OCI-LY7 (cell line): ENCODE measurements at places on chromosomes 3 and 15.

- DNase-seq, result no peak
These were observed 310.3 kb downstream of the GBE1 start for GRCh38 chr3:81451140-81451539.

DNA sequence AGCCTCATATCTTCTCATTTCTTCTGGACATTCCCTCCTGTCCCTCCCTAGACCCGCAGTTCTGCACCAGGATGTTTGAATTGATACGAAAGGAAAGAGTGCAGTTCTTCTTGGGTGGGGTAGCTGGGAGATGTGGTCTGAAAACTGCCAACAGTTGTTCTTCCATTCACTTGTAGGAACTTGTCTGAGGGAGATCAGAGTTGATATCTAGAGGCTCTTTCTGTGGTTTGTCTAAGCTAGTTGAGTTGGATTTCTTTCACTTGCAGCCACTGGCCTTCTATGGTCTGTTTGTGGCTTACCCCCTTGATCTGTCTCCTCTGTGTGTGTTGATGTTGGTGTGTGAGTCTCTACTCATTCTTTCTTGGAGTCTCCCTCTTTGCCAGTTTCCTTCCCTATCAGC is 42.5 kb upstream of the PIK3CB start:
- no peak for DNase-seq

- DNase-seq, result no peak
These were observed 4.3 kb downstream of the SIDT1 start for GRCh38 chr3:113536627-113537101.

DNA sequence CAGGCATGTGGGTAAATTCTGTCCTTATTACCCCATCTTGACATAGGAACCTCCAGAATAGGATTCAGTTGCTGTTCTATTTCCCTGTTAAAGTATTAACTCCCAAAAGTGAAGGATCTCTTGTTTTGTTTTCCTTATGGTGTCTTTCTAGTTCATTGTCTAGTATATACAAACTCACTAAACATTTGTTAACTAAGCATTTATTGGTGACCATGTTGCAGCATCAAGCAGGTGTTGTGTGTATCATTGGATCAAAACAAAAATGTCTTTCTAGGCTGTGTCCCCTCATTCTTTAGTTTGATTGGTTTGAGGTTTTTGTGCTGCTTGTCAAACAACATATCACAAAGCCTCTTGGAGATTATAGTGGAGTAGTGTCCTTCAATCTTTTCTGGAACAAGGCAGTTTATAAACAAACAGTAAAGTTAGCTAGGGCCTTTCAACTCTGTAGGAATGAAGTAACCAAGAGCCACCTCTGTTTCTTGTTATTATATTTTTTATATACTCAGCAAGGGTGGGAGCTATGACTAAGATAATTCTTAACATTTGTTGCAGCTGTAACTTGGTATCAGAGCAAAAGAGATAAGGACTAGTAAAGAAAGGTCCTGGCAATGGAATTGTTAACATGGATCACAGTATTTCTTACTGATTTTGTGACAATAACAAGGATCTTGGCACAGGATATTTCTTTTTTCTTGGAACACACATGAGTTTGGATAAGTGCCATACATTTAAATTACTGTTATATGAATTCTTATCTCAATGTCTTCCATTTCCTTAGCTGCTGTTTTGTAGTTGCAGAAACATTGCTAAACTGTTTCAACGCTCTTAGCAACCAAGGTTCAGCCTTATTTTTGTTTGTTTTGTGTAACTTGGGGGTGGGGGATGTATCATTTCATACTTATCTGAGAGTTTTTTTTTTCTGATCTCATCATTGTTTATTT is 49.3 kb downstream of the TMOD3 start:
- no peak for DNase-seq

DNA sequence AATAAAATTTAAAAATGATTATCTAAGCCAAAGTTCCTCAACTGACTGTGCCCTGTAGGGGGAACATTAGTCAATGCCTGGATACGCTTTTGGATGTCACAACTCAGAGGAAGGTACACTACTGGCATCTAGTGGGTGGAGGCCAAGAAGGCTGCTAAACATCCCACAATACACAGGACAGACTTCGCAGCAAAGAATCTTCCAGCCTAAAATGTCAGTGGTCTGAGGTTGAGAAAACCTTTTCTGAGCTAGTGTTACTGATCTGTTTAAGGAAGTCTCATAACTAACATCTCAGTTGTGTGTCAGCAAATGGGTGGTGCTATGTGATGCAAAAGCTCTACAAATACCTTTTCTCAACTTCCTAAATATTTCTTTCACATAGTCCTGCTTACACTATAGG is 20.9 kb upstream of the LDHAL6B start:
- peak; percentile 29 for DNase-seq

DNA sequence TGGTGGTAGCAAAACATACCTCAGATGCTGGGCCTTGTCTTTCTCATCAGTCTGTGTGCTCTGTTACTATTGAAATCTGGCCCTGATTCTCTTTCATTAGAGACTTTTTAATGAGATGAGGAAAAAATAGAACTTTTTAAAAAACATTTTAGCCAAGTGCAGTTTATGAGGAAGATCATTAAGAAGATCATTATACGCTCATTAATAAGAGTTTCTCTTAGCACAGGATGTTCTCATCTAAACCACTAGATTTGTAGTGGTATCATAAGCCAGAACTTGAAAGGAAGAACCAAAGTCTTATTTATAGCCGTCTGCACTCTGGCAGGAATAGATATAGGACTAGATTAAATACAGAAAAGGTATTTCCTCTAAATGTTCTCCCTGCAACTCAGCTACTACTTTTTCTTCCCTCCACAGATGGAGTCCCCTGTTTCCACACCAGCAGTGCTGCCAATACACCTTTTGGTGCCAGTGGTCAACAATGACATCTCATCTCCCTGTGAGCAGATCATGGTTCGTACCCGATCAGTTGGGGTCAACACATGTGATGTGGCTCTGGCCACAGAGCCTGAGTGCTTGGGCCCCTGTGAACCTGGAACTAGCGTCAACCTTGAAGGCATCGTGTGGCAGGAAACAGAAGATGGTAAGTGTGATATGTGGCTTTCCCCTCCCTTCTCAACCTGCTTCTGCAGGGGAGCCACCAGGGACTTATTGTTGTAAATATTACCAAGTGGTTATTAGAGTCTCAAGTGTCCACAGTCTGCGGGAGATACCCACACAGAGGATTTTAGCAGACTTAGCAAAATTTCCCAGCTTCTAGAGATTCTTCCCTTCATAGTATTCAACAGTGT is 152.8 kb downstream of the RBPMS2 start:
- DNase-seq, result no peak

GRCh38 chr15:74227968-74228722 is 8.0 kb upstream of the CCDC33 start:
- no peak for DNase-seq

DNA sequence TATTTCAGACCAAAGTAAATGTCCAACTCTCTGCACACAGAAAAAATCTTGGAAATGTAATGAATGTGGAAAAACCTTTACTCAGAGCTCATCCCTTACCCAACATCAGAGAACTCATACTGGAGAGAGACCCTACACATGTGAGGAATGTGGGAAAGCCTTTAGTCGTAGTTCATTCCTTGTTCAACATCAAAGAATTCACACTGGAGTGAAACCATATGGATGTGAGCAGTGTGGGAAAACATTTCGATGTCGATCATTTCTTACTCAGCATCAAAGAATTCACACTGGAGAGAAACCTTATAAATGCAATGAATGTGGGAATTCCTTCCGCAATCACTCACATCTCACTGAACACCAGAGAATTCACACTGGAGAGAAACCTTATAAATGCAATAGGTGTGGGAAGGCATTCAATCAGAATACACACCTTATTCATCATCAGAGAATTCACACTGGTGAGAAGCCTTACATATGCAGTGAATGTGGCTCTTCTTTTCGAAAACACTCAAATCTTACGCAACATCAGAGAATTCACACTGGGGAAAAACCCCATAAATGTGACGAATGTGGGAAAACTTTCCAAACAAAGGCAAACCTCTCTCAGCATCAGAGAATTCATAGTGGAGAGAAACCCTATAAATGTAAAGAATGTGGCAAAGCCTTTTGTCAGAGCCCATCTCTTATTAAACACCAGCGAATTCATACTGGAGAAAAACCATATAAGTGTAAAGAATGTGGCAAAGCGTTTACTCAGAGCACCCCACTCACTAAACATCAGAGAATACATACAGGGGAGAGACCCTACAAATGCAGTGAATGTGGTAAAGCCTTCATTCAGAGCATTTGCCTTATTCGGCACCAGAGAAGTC is 8.0 kb upstream of the ZNF501 start:
- DNase-seq, result no peak

GRCh38 chr15:25501828-25502446 is 63.1 kb upstream of the UBE3A start:
- peak; percentile 58 for DNase-seq

DNA sequence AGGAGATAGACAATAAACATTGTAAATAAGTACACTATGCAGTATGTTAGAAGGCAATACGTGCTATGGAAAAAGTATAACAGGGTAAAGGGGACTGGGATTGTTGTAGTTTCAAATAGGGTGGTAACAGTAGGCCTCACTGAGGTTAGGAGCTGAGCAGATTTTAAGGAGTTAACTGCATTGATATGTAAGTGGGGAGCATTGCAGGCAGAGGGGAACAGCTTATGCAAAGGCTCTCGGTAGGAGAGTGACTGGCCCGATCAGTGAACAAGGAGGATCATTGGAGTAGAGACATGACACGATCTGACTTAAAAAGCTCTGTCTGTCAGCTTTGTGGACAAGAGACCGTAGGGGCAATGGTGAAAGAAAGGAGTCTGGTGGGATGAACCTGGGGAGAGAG is 46.8 kb downstream of the PCCB start:
- DNase-seq, result no peak

DNA sequence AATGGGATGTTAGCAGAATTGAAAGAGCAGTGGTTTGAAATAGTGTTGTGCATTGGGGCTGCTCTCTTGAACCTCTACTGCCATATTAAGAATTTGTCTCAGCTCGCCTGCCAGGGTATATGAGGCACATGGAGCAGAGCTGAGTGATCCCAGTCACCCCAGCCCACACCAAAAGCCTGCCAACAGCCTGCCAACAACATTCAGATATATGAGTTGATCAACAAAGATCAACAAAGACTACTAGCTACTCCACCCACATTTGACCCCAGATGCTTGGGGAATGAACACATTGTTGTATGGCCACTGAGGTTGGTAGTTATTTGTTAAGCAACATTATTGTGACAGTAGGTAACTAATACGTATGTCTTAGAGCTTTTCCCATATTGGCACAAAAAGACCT is 570.9 kb upstream of the IL12A start:
- no peak for DNase-seq

DNA sequence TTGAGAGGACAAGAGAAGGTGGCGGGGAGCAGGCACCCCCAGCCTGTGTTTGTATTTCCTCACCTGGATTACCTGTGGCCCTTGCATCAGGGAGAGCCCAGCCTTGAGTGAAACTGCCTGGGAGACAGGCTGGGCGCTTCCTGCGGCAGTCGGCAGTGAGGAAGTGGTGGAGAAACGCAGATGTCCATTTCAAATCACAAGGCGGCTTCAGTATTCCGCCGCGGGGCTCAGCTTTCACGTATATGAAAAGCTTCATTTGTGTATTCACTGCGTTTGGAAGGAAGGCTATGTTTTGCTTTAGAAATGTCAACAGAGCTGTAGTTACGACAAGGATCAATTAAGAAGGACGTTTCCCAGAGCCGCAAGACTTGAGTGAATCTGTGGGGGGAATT is 167.4 kb upstream of the CTDSPL start:
- DNase-seq, result no peak

GRCh38 chr3:111519178-111519855 is 22.7 kb upstream of the CD96 start:
- no peak for DNase-seq

- DNase-seq, result no peak
These were observed 139.9 kb downstream of the MEX3B start for GRCh38 chr15:81905889-81906288.

GRCh38 chr3:122014741-122015140 is 7.3 kb downstream of the ILDR1 start:
- DNase-seq, result no peak

DNA sequence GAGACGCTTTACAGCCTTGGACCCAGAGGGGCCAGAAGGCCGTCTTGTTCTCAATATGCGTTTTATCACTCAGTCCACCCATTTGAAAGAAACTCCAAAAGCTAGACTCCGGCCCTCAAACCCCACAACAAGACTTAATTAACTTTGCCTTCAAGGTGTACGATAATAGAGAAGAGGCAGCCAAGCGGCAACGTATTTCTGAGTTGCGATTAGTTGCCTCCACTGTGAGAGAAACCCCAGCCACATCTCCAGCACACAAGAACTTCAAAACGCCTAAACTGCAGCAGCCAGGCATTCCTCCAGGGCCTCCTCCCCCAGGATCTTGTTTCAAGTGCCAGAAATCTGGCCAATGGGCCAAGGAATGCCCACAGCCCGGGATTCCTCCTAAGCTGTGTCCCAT is 17.4 kb upstream of the INO80 start:
- no peak for DNase-seq

GRCh38 chr3:195748661-195749060 is 27.9 kb downstream of the MUC20 start:
- no peak for DNase-seq

DNA sequence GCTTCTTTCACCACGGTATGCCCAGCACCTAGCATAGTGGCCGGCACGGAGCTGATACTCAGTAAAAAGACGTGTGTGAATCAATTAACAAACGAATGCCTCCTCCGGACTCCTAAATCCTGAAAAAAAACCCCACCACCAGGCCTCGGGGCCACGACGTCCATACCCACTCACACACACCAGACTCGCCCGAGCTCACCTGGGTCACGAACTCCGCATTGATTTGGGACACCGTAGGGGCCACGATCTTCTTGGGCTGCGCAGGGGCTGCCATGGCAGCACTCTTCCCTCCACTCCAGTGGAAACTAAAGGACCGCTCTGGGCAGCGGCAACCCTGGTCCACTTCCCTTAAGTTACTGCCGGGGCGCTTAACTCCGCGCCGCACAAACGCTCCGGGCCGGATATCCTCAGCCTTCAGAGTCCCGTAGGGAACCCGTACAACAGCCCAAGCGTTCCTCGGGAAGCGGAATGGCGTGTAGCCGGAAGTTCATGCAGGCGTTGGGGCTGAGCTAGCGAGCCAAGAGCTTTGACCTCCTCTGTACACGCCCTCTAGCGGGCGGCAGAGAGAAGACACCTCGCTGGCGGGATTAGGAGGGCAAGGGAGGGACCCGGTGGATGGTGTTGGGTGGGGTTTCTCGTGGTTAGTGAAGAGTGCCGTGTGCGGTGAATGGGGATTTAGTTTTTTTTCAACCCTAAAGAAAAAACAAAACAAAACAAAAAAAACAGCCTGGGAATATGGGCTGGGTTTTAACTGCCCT is at the start of gene AQR:
TSS of gene AQR (minus strand) at position 403 of the 758 bp plus-strand sequence. CDS start at position 274, 129 bp downstream.
- peak; percentile 97 for DNase-seq

- peak; percentile 70 for DNase-seq
These were observed 36.0 kb upstream of the COLQ start for GRCh38 chr3:15557511-15557946.

DNA sequence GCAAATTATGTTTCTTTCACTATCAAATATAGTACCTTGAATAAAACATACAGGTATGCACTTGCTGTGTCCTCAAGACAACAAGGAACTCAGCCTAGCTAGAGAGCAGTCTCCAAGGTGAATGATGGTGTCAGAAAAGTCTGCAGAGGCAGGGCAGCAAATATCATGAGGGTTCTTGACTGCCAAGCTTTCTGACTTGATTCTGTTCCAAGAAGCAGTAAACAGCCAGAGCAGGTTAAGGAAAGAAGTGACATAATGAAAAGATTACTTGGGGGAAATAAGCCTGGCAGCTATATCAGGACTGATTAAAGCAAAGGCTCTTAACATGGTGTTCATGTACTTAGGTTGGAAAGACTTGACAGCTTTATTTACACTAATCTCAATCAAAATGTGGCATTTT is 192.2 kb upstream of the GADL1 start:
- DNase-seq, result no peak

- no peak for DNase-seq
These were observed 56.1 kb upstream of the USP3 start for GRCh38 chr15:63448266-63448665.
